ENCODE measurements at places on chromosomes 11 and 22. TPM values are rescaled to one million over a fixed set of nuclear protein-coding genes. Genes with fewer than 3 reads are reported as not detected.

GRCh38 chr11:72924568-72925190 is 110.5 kb downstream of the ATG16L2 start:
- DNase-seq: peak; percentile 40
- no peaks in the 10 kb centered on the region for H3K4me1 ChIP-seq
- no peak overlapping the region for H3K4me3 ChIP-seq
- no peaks in the 10 kb centered on the region for H3K36me3 ChIP-seq

DNA sequence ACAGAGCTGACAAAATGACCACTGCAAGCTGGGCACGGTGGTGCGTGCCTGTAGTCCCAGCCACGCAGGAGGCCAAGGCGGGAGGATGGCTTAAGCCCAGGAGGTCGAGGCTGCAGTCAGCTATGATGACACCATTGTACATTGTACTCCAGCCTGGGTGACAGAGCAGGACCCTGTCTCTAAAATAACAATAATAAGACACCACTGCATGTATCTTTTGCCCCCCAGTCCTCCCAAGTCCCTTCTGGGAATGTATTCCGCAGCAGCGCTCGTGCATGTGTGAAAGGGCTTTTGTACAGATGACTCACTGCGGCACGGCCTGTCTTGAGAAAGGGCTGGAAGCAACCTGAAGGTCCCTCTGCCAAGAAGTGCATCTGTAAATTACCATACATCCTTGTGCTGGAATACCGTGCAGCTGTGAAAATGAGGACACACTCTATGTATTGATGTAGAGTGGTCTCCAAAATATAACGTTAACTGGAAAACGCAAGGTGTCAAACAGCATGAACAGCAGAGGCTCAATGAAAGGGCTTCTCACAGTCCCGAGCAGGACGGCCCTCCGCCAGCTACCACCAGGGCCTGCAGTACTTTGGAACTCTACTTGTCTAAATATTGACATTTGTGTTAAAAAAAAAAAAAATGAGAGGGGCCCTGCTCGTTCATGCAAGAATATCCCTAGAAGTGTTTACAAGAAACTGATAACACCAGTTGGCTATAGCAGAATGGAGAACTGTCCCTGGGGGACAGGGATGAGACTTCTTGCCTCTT is 9.0 kb upstream of the CDC42EP2 start:
- no peaks in the 10 kb centered on the region for H3K27me3 ChIP-seq
- peaks cover 61% of the 10 kb centered on the region for H3K4me1 ChIP-seq
- H3K4me3 ChIP-seq: peak overlapping the region; percentile 19
- DNase-seq: peak; percentile 82

GRCh38 chr11:74025467-74026166 is 16.7 kb upstream of the UCP3 start:
- H3K4me3 ChIP-seq: no peak overlapping the region
- DNase-seq: no peak
- H3K27ac ChIP-seq: no peak overlapping the region
- peaks cover 10% of the 10 kb centered on the region for H3K4me1 ChIP-seq

DNA sequence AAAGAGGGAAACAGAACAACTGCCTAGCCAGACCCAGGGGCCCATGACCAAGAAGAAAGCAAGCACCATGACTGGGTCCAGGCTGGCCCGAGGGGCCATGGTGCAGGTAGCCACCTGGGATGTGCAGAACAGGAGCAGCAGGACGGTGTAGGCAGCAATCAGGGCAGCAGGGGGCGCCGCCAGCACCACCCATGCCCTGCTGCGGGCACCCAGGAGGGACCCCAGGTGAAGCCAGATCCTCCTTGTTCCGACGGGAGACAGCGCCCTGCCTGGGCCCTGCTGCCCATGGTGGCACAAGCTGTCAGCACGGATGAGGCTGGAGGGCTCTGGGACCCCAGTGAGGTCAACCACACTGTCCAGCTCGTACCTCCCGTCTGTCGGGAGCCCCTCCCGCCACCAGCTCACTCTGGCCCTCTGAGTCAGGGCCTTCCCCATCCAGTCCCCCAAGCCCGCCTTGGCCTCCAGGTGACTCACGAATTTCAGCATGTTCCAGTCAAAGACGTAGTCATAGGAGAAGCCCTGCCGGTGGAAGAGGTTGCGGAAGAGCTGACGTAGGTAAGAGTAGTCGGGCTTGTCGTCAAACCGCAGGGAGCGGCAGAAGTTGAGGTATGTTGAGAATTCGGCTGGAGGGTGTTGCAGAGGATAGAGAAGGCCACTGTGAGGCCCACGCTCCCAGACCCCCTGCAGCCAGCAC is 18.8 kb downstream of the CSNK1E start:
- DNase-seq: peak; percentile 40
- H3K36me3 ChIP-seq: peaks cover 6% of the 10 kb centered on the region
- H3K27ac ChIP-seq: no peak overlapping the region
- no peaks in the 10 kb centered on the region for H3K27me3 ChIP-seq

GRCh38 chr22:44648085-44648820 is 53.8 kb upstream of the PRR5 start:
- H3K4me3 ChIP-seq: no peak overlapping the region
- no peak overlapping the region for H3K27ac ChIP-seq
- no peaks in the 10 kb centered on the region for H3K27me3 ChIP-seq
- DNase-seq: no peak

GRCh38 chr22:31269892-31270579 is 22.3 kb downstream of the PIK3IP1 start:
- peaks cover 2% of the 10 kb centered on the region for H3K36me3 ChIP-seq
- DNase-seq: no peak
- no peaks in the 10 kb centered on the region for H3K27me3 ChIP-seq
- H3K4me3 ChIP-seq: no peak overlapping the region
- H3K4me1 ChIP-seq: peaks cover 22% of the 10 kb centered on the region

The IFITM1 gene
- total RNA-seq: 3.2 TPM

DNA sequence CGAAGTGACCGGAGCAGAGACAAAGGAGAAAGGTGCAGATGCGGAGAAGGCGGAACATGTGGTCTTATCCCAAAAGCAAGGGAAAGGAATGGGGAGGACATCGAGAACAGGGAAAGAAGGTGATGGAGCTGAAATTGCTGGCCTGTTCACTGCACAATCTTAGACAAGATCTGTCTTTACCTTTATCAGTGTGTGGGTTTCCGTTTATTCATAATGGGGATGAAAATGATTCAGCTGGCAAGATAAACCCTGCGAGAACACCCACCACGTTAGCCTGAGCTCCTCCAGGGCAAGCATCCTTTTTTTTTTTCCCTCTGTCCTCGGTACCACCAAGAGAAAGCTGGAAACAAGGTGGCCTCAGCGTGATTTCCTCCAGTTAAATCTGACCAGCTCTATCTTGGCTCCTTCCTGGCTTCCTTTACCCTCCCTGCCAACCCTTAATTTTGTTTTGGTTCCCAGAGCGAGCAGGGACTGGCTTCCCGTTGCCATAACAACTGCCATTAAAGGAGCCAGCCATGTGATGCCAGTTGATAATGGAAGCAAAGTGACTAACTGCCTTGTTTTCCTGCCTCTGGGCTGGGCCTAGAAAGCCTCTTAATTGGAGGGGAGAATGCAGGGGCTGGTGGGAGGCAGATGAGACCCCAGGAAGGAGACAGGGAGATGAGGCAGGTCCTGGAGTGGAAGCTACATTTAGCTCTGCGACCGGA is 4.2 kb downstream of the SGSM1 start:
- H3K4me3 ChIP-seq: no peak overlapping the region
- H3K27ac ChIP-seq: no peak overlapping the region
- H3K36me3 ChIP-seq: no peaks in the 10 kb centered on the region
- DNase-seq: no peak
- no peaks in the 10 kb centered on the region for H3K27me3 ChIP-seq
- H3K4me1 ChIP-seq: no peaks in the 10 kb centered on the region

DNA sequence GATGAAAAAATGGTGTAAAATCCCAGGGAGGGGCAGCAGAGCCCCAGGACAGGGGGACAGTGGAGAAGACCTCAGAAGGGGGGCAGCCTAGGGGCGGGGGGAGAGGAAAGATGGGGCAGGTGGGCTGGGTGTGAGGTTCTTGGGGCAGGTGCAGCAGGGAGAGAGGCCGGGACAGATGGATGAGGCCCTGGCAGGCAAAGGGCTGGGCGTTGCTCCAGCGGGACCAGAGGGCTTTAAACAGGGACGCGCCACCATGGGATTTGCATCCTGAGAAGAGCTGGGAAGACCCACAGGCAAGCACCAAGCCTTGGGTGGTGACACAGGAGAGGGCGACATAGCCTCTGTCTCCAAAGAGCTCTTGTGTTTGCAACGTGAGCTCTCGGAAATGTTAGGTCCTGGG is 1342.8 kb downstream of the TBC1D22A start:
- DNase-seq: no peak
- no peaks in the 10 kb centered on the region for H3K4me1 ChIP-seq
- H3K36me3 ChIP-seq: no peaks in the 10 kb centered on the region
- H3K27me3 ChIP-seq: no peaks in the 10 kb centered on the region
- H3K4me3 ChIP-seq: no peak overlapping the region
- H3K27ac ChIP-seq: no peak overlapping the region

The GDPD4 gene
- not detected for total RNA-seq

DNA sequence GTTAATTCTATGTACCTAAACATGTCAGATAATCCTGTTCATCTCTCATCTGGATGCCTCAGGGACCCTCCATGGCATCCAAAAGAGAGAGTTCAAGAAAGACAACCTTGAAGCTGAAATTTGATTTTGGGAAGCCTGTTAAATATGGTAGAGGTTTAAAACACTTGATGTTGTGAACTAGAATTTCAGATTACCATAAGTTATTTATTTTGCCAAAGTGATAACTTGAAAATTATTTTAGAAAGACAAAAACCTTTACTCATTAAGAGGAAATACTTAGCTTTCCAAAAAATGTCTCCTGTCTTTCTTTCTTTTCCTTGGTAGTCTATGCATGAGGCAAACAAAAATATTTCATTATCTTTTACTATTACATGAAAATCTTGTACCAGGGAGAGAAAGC is 714.0 kb downstream of the NTM start:
- H3K4me3 ChIP-seq: no peak overlapping the region
- no peaks in the 10 kb centered on the region for H3K36me3 ChIP-seq
- no peaks in the 10 kb centered on the region for H3K4me1 ChIP-seq

DNA sequence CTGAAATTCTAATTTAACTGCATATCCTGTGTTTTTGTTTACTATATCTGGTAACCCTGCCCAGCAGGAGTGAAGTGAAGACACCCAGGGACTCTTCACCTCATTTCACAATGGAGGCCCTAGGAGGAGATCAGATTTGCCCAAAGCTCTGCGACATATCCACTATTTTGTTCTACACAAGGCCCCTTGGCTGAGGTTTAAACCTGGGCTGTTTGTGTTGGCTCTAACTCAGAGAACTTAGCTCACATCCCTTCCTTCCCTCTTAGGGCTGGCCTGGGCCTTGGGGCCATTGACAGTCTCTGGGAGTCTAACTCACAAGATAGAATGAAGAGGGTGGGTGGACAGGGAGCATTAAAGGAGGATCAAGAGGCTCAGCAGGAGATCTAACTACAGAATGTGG is 8.2 kb upstream of the PLA2G3 start:
- H3K4me3 ChIP-seq: no peak overlapping the region
- H3K27me3 ChIP-seq: no peaks in the 10 kb centered on the region
- H3K27ac ChIP-seq: no peak overlapping the region
- DNase-seq: no peak
- H3K36me3 ChIP-seq: no peaks in the 10 kb centered on the region

The CERK gene
- 37.6 TPM for total RNA-seq

The SEPTIN3 gene
- 2.2 TPM for total RNA-seq

The GRIA4 gene
- not detected for total RNA-seq

- H3K27ac ChIP-seq: peak overlapping the region; percentile 77
- peak; percentile 64 for DNase-seq
- no peaks in the 10 kb centered on the region for H3K27me3 ChIP-seq
- H3K4me3 ChIP-seq: no peak overlapping the region
- H3K36me3 ChIP-seq: no peaks in the 10 kb centered on the region
Observed at GRCh38 chr22:41001722-41002122, 50.5 kb downstream of the RBX1 start.

DNA sequence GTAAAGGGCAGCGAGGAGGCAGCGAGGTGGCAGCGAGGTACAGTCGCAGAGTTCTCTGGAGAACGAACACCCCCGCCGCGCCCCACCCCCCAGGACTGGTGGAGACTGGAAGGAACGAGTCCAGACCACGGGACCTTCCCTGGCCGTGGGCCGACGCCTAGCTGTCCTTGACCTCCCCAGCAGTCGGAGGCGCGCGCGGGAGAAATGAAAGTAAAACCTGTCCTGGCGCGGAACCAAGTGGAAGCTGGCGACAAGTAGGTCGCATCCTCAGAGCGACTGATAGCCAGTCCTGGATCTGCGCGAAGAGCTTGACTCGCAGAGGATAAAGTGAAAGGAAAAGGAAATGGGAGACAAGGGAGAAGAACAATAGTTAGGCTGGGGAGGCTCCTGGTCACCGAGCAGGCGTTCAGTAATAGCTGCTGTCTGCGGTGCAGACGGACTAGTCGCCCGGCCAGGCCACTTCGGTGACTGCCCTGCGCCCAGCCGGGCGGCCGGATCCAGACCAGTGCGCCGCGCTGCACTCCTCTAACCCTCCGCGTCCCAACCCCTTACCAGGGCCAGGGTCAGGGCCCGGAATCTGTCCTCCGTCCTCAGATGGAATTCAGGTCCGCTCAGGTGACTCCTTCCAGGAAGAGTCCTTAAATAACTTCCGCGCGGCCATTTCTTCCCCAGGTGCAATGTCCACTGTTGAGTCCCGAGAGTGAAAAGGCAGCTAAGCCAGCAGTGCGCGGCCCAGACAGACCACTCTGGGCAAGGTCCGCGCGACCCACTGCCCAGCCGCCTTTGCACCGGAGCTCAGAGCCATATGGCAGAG is 1.9 kb upstream of the ADM start:
- no peaks in the 10 kb centered on the region for H3K27me3 ChIP-seq
- H3K4me1 ChIP-seq: peaks cover 8% of the 10 kb centered on the region
- peak overlapping the region; percentile 64 for H3K4me3 ChIP-seq
- H3K27ac ChIP-seq: peak overlapping the region; percentile 81

GRCh38 chr11:68115285-68115684 is 5.9 kb downstream of the CHKA start:
- H3K36me3 ChIP-seq: 0 out of 2 replicates have a peak, but pooled peaks cover 5% of the 10 kb centered on the region
- peaks cover 37% of the 10 kb centered on the region for H3K4me1 ChIP-seq
- DNase-seq: no peak

- no peak overlapping the region for H3K4me3 ChIP-seq
- no peaks in the 10 kb centered on the region for H3K36me3 ChIP-seq
- peaks cover 25% of the 10 kb centered on the region for H3K4me1 ChIP-seq
- DNase-seq: no peak
Observed at GRCh38 chr11:46461461-46461927, 69.9 kb upstream of the CHRM4 start.

GRCh38 chr11:5241458-5241857 is 7.2 kb upstream of the HBD start:
- H3K36me3 ChIP-seq: no peaks in the 10 kb centered on the region
- H3K4me1 ChIP-seq: no peaks in the 10 kb centered on the region

The APOA5 gene
- 1.5 TPM for total RNA-seq

- H3K36me3 ChIP-seq: peaks cover 5% of the 10 kb centered on the region
- no peaks in the 10 kb centered on the region for H3K4me1 ChIP-seq
- H3K27me3 ChIP-seq: no peaks in the 10 kb centered on the region
- H3K4me3 ChIP-seq: no peak overlapping the region
Observed at GRCh38 chr11:71991494-71991893, 7.2 kb upstream of the IL18BP start.

The MS4A4E gene
- not detected for total RNA-seq

The LPXN gene
- 2.1 TPM for total RNA-seq

The SLC39A13 gene
- 30.8 TPM for total RNA-seq

The THAP7 gene
- total RNA-seq: 29.1 TPM

- no peak overlapping the region for H3K27ac ChIP-seq
- DNase-seq: no peak
- peaks cover 1% of the 10 kb centered on the region for H3K36me3 ChIP-seq
Observed at GRCh38 chr11:877565-877964, 33.0 kb downstream of the CHID1 start.

Measured in Caco-2 (cell line).